ENCODE measurements at places on chromosomes 16 and 17. TPM values are rescaled to one million over a fixed set of nuclear protein-coding genes. Genes with fewer than 3 reads are reported as not detected.
A peak's percentile ranks its signal among the peaks of the same experiment; 100 is the strongest.

GRCh38 chr17:10733666-10734065 is 3.8 kb upstream of the TMEM220 start:
- H3K36me3 ChIP-seq: no peaks in the 10 kb centered on the region
- H3K27me3 ChIP-seq: peaks cover 26% of the 10 kb centered on the region
- H3K4me1 ChIP-seq: peaks cover 8% of the 10 kb centered on the region
- H3K27ac ChIP-seq: no peak overlapping the region

DNA sequence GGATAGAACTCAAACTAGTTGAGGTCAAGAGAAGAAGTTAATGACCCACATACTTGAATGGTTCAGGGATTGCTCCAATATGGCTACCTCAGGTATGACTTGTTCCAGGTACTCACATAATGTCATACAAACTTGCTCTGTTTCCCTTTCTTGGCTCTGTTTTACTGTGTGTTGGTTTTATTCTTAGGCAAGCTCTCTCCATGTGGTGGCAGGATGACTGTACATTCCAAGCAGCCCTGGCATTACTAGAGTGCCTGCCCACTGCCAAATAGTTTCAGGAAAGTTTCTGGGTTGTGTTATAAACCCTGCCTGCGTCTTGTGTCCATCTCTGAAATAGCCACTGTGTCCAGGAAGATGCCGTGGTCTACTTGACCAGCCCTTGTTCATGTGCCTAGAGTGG is 476.8 kb downstream of the SHISA9 start:
- H3K4me3 ChIP-seq: no peak overlapping the region
- H3K36me3 ChIP-seq: no peaks in the 10 kb centered on the region
- no peak for DNase-seq
- H3K27me3 ChIP-seq: no peaks in the 10 kb centered on the region

GRCh38 chr17:81092518-81093095 is 57.7 kb downstream of the BAIAP2 start:
- no peaks in the 10 kb centered on the region for H3K36me3 ChIP-seq
- H3K4me1 ChIP-seq: peaks cover 47% of the 10 kb centered on the region
- no peak overlapping the region for H3K27ac ChIP-seq
- no peaks in the 10 kb centered on the region for H3K27me3 ChIP-seq
- no peak overlapping the region for H3K4me3 ChIP-seq
- DNase-seq: no peak

DNA sequence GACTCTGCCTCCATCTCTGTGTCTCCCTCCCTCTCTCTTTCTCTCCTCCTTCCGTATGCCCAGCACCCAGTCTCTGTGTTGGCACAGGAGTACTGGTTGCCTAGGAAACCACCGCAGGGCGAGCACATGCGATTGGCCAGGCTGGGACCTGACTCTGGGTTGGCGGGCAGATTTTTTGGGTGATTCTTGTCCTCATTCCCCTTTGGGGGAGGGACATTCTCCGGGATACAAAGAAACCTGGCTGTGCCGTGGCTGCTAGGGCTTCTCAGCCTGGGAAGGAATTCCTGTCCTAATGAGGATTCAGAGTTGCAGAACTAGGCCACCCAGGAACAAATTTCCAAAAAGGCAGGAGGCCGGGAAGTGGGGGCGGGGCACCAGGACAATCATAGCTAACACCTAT is 168.9 kb downstream of the SHISA9 start:
- H3K27ac ChIP-seq: peak overlapping the region; percentile 55
- H3K4me3 ChIP-seq: peak overlapping the region; percentile 24
- H3K4me1 ChIP-seq: peaks cover 19% of the 10 kb centered on the region
- peak; percentile 93 for DNase-seq
- H3K27me3 ChIP-seq: no peaks in the 10 kb centered on the region

DNA sequence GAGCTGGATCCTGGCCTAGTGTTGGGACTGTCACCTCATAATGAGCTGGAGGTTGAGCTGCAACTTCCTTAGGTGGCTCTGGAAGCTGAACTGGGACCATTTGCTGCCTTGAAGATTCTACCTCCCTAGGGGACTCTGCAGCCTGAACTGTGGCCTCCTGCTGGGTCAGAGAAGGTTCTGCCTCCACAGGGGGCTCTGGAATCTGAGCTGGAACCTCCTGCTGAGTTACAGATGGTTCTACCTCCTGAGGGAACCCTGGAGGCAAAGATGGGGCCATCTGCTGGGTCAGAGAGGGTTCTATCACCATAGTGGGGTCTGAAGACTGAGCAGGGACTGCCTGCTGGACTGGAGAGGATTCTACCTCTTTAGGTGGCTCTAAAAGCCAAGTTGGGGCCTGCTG is 46.6 kb upstream of the NF1 start:
- H3K4me3 ChIP-seq: no peak overlapping the region
- no peak for DNase-seq
- no peaks in the 10 kb centered on the region for H3K27me3 ChIP-seq
- H3K4me1 ChIP-seq: no peaks in the 10 kb centered on the region
- no peaks in the 10 kb centered on the region for H3K36me3 ChIP-seq

GRCh38 chr16:68401871-68402747 is 46.2 kb downstream of the SMPD3 start:
- no peaks in the 10 kb centered on the region for H3K36me3 ChIP-seq
- peaks cover 19% of the 10 kb centered on the region for H3K4me1 ChIP-seq
- no peak overlapping the region for H3K27ac ChIP-seq
- DNase-seq: no peak
- no peaks in the 10 kb centered on the region for H3K27me3 ChIP-seq

The RARA gene
- total RNA-seq: 9.4 TPM

- no peak for DNase-seq
- no peaks in the 10 kb centered on the region for H3K27me3 ChIP-seq
Observed at GRCh38 chr17:62986549-62986948, 20.5 kb downstream of the TANC2 start.

- no peaks in the 10 kb centered on the region for H3K36me3 ChIP-seq
- H3K4me1 ChIP-seq: no peaks in the 10 kb centered on the region
- H3K27me3 ChIP-seq: no peaks in the 10 kb centered on the region
- no peak overlapping the region for H3K27ac ChIP-seq
- H3K4me3 ChIP-seq: no peak overlapping the region
Observed at GRCh38 chr17:62737513-62737912, 70.6 kb downstream of the MARCHF10 start.

DNA sequence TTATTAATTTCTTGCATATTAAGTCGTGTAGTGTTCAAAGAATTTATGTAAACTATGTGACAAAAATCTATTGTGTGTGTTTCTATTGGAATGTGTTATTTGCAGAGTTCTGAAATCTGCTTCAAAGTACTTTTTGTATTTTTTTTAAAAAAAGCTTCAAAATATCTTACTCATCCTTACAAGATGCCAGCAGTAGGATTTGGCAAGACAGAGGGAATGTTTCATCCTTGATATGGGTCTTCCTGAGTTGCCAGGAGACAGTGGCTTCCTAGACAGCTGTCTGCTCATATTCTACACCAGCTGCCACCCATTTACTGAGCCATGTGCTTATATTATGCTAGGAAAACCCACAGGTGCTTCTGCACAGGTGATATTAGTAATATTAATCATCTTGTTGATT is 36.4 kb downstream of the EFCAB5 start:
- no peaks in the 10 kb centered on the region for H3K4me1 ChIP-seq
- H3K27ac ChIP-seq: no peak overlapping the region
- no peak overlapping the region for H3K4me3 ChIP-seq
- H3K36me3 ChIP-seq: no peaks in the 10 kb centered on the region
- H3K27me3 ChIP-seq: no peaks in the 10 kb centered on the region

DNA sequence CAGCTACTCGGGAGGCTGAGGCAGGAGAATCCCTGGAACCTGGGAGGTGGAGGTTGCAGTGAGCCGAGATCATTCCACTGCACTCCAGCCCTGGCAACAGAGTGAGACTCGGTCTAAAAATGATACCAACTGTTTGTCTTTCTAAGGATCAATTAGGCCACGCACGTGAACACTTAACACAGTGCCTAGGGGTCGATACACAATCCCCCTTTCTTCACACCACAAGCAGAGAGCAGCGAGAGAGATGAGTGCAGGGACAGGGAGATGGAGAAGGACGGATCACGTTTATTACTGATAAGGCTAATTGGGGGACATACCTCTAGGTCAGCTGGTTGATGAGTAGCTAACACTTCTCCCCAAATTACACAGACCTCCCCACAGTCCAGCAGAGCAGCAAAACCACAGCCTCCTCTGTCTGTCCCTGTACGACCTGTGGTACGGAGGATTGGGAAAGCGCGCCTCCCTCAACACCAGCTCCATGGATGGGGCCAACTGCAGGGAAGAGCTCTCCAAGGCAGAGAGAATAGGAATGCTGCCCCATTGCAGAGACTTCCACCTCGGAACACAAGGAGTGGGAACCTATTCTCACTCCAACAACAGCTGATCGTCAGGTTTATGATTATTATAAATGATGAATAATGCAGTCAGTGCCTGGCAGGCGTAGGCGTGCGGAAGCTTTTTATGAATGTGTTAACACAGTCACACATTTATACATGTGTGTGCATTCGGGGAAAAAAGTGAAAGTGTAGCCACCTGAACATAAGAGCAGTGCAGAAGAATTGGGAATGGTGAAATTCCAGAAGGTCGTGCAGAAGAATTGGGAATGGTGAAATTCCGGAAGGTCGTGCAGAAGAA is 155.1 kb downstream of the C16orf95 start:
- no peak overlapping the region for H3K4me3 ChIP-seq
- H3K36me3 ChIP-seq: no peaks in the 10 kb centered on the region
- no peaks in the 10 kb centered on the region for H3K27me3 ChIP-seq

The NPIPA7 gene
- total RNA-seq: 5.6 TPM

The KRTAP4-9 gene
- not detected for total RNA-seq

The CCL4L2 gene
- not detected for total RNA-seq

DNA sequence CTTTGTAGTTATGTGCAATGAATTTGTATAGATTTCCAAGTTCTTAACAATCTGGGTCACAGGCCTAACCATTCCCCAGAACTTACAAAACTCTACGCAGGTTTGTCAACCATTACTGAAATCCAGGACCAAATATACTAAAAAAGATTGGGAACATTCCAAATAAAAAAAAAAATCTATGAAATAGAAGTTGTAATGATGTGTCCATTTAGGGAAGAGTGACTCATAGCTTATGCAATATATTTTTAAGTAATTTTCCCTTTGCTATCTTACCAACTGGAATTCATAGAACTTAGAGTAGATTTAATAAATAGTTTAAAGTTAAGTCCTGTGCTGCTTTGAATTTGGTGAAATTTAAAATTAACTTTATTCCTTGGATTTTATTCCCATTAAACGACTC is 393.2 kb downstream of the PMP22 start:
- no peak overlapping the region for H3K4me3 ChIP-seq
- H3K27me3 ChIP-seq: no peaks in the 10 kb centered on the region
- H3K36me3 ChIP-seq: no peaks in the 10 kb centered on the region
- H3K4me1 ChIP-seq: no peaks in the 10 kb centered on the region
- H3K27ac ChIP-seq: no peak overlapping the region
- DNase-seq: no peak

- no peaks in the 10 kb centered on the region for H3K36me3 ChIP-seq
- no peak for DNase-seq
- no peak overlapping the region for H3K4me3 ChIP-seq
Observed at GRCh38 chr16:11029948-11030347, 85.6 kb downstream of the CLEC16A start.
